ENCODE measurements at places on chromosomes 11 and 22.

DNA sequence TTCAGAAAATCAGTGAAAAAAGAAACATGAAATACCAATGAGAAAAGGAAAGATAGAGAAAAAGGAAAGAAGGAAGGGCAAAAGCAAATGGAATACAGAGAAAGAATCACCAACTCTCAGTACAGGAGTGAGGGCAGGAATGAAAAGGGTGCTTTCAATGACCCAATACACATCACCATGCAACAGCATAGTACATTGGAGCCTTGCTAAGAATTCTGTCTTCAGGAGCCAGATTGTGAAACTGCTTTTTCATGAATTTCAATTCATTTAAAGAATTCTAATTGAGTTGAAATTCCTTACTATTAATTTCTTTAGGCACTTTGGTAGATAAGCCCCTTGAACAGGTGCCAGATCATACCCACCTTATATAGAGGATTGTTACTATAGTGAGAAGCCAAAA is 34.9 kb downstream of the BLID start:
- no peak for DNase-seq

- no peak for DNase-seq
Observed at GRCh38 chr11:83970061-83970671, 684.0 kb upstream of the CCDC90B start.

GRCh38 chr11:111565114-111565720 is 24.7 kb downstream of the LAYN start:
- peak; percentile 70 for DNase-seq

DNA sequence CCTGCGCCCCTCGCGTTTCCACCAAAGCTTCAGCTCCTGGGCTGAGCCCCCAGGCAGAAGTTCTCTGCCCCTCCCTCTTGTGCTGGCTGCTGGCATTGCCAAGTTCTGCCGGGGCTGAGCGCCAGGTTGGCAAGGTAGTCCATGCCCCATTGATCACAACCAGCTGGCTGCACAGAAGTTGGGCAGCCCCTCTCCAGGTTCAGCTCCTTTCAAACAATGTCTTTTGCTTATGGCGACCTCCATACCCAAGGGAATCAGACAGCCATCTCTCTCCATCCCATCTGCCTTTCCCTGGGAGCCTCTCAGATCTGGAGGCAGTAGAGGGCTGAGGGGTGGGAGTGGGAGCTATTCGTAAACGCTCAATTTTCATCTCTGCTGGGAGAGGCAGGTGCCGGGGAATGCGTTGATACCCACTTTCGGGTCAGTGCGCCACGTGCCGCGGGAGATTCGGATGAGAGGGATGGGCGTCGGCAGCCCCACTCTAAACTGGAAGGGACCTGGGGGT is 1.5 kb downstream of the ADAMTS8 start:
- DNase-seq: no peak

DNA sequence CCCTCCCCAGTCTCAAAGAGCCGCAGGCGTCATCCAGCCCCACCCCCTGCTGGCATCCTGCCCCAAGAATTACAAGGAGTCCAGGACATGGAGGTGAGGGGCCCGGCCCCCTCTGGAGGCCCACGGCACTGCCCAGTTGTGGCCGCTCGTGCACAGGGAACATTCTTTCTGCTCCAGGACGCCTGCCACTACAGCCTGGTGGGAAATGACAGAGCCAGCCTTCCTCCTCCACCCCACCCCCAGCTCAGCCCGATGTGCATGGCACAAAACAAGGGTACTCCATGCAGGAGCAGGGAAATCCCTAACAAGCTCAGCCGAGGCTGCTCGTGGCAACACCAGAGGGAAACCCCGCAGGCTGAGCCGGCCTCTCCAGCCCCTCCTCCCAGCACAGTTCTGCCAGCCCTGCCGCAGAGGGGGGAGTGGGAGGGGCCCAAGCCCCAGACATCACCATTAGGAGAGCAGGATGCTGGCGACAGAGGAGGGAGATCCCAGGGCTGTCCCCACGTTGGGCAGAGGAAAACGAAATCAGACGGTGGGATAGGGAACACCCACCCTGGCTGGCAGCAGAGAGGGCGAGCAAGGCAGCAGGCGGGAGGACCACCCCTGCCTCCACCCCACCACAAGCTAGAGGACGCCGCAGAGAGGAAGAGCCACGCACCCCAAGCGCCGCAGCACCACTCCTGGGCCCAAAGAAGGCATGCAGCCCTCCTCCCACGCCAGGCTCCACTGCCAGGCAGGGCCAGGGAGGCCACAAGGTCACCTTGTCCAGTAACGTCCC is 10.0 kb downstream of the IGSF9B start:
- DNase-seq: peak; percentile 37

DNA sequence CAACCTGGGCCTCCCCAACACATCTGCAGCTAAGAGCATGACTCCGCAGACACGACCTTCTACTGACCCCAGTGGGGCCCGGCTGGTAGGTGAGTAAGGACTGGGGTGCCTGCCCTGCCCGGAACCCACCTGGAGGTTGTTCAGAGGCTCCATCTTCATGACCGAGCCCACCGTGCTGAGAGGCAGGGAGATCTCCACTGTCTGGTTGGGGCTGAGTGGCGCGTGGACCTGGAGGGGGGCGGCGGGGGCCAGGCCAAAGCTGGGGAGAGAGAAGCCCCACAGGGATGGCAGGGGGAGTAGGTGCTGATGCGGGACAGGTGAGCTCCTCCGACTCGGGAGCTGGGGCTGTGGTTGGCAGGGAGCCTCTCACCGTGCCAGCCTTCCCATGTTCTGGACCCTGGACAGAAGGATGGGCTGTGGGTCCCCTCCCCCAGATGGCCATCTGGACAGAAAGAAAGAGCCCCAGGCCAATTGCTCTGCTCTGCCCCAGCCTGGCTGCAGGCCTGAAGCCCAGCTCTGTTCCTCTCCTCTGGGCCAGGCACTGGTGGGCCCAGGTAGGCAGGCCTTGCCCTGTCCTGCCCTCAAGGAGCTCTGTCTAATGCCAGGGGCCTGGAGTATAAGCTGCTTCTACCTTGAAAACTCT is 16.3 kb upstream of the RASL10A start:
- no peak for DNase-seq

- DNase-seq: no peak
Observed at GRCh38 chr11:61745781-61746441, 6.5 kb upstream of the MYRF start.
